ENCODE measurements at places on chromosomes 7 and 10.
A peak's percentile ranks its signal among the peaks of the same experiment; 100 is the strongest.

DNA sequence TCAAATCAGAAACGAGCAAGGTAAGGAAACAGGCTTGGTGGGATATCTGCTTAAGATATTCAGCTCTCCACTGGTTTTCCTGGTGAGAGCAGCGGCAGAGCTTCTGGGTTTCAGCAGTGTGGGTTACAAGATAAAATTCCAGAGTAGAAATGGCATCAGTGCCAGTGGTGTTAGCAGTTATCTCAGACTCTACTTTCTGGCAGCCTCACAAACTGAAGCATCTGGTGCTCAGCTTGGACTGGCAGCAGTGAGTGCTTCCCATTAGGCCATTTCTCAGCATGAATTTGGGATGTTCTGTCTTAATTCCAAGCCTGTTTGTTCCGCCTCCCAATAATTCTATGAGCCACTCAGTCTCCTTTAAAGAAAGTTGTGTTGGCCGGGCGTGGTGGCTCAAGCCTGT lies 6.9 kb upstream of the GSTO2 start:
- no peak for DNase-seq

- no peak for DNase-seq
These were observed 56.7 kb downstream of the ZMYND11 start for GRCh38 chr10:191703-192518.

GRCh38 chr7:83808982-83809381 lies 160.0 kb upstream of the SEMA3E start:
- DNase-seq, result no peak

- peak; percentile 3 for DNase-seq
These were observed 51.3 kb upstream of the STEAP4 start for GRCh38 chr7:88357781-88358525.

GRCh38 chr10:76649723-76650127 lies 987.9 kb downstream of the KCNMA1 start:
- DNase-seq, result no peak

- DNase-seq, result no peak
These were observed 53.2 kb upstream of the SYPL1 start for GRCh38 chr7:106165337-106165736.

GRCh38 chr10:60050366-60050765 lies 144.0 kb upstream of the CCDC6 start:
- DNase-seq, result no peak

DNA sequence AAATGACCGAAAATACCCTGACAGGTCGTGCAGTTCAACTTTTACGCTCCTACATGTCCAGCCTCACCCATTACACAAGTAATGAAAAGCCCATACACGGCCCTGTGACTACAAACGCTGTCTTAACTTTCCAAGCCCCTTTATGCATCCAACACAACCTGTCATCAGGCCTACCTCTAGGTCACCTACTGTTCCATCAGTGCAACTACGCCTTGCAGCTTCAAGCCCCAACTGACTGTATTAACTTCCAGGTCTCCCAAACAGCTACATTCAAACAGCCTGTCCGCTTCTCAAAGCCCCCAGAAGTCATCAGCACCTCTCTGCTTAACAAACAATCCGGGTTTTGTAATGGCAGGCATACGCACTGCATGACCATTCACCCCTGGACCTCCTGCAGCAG lies 19.2 kb downstream of the ZNF107 start:
- no peak for DNase-seq
